Panc1 (cell line): ENCODE measurements at places on chromosomes 16 and 17.

- no peak for DNase-seq
Measured at GRCh38 chr17:12485361-12485906, 180.3 kb upstream of the MYOCD start.

GRCh38 chr16:81473558-81473957, 28.9 kb downstream of the CMIP start:
- no peak for DNase-seq

DNA sequence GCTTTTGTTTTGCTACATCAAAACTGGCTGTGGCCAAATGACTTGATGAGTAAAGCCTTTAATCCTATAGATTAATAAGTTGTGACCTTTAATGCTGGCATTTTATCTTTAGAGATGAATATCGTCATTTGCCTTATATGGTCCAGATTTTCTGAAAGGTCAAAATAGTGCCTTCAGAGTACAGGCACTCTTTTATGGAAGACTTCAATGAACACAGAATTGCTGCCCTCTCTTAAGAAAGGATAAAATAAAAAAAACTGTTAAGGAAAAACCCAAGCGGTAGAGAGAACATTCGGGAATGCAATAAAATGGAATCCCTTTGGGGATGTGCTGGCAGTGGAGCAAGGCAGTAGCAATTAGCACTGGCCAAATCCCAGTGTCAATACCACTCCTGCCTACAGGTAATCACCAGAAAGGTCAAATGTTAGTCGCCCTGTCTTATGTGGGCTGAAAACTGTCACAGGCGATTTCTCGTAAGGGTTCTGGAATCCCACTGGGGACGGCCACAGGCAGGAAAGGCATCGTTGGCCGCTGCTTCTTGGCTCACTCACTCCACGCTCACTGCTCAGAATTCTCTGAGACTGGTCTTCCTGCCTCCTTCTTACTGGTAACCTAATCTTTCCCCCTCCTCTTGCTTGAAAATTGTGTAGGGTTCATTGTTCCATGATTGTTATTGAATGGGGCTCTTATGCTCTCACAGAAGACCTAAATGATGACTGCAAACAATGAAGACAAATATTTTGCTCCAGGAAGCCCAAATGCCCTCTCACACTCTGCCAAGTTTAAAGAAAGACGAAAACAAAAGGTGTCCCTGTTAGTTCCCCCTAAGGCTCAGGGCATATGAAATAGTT, 45.4 kb upstream of the HSBP1 start:
- DNase-seq, result no peak

GRCh38 chr17:30137158-30137557, 20.5 kb downstream of the NSRP1 start:
- no peak for DNase-seq

DNA sequence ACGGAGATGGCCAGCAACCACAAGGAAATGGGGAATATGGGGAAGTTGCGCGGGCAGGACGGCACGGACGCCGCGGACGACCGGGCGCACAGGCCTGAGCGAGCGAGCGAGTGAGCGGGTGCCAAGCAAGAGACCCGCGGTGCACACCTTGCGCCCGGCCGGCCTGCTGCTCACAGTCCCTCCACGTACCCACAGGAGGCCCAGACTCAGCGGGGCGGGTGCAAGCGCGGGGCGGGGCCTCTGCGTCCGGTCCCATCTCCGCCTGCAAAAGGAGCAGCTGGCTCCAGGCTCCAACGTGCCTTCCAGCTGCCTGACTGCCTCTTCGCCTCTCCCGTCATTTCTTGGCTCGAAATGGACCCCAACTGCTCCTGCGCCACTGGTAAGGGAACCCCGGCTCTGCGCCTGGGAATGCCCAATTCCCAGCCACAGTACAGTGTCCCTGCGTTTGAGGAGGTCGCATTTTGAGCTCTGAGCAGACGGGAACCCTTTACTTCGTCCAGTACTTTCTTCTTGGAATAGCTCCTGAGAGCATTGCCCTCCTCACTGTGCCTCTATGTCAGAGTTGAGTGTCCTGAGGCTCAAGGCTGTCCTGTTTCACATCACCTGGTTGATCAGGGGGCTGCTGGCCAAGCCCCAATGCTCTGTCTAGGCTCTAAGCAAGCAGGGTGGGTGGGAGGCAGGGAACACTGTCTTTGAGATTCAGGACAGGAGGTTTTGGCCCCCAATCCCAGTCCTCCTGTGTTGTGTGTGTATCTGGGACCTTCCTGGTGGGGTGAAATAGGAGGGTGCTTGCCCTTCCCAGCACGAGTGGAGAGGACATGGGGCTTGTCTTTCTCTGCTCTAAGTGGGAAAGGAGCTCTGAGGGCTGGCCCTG, 8.1 kb upstream of the MT1E start:
- no peak for DNase-seq

GRCh38 chr16:16086653-16087446, 136.4 kb downstream of the ABCC6 start:
- no peak for DNase-seq

GRCh38 chr16:58449306-58449705, 50.6 kb upstream of the NDRG4 start:
- DNase-seq, result no peak

DNA sequence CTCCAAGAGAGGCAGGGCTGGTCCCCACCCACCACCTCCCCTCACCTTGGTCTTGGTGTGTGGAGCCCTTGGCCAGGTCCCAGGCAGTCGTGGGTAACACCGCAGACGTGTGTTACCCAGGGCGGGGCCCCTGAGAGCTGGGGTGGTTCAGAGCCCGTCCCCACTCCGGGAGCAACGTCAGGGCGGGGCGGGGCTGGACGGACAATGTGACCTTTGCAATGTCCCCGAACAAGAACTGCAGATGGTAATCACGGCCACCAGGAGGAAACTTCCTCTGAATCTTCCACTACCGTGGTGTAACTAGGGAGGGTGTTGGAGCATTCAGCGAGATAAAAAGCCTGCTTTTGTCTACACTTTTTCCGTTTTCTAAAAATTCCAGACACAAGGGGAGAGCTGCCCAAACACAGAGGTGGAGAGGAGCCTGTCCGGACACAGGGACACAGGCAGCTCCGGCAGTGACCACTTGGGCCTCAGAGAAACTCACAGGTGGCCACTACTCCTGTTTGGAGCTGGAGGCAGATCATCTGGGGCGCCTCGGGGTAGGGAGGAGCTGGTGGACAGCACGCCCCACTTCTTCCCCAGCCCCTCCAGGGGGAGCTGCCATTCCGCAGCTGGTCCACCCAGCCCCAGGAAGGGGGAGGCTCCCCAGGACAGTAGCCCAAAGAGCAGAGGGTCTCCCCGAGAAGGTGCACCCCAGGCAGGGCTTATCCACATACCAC, 14.2 kb upstream of the SLC38A10 start:
- DNase-seq, result no peak

GRCh38 chr16:50594308-50595260, 46.4 kb downstream of the NKD1 start:
- DNase-seq, result no peak

GRCh38 chr17:67260170-67260987, 15.4 kb upstream of the HELZ start:
- no peak for DNase-seq

DNA sequence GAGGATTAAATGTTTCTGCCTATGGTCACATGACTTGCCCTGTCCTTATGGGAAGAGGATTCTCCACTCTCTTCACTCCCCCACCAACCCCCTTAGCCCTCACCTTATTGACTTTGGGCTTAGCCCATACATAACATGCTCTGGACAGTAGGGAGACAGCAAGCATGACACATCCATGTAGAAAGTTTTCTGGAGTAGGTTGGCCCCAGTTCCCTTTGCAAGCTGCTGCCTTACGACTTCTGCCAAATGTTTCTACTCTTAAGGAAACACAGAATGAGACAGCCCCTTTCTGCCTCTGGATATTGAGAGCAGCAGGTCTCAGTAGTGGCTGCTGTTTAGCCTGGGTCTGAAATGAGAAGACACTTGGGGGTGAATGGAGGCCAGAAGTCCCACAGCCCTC, 282.2 kb downstream of the MAP2K6 start:
- no peak for DNase-seq

- no peak for DNase-seq
Measured at GRCh38 chr17:45366049-45366448, 49.2 kb upstream of the MAP3K14 start.

GRCh38 chr16:29943846-29944799, 17.8 kb upstream of the TMEM219 start:
- peak; percentile 98 for DNase-seq

- DNase-seq, result no peak
Measured at GRCh38 chr17:41052566-41052965, 2.5 kb downstream of the KRTAP2-2 start.

DNA sequence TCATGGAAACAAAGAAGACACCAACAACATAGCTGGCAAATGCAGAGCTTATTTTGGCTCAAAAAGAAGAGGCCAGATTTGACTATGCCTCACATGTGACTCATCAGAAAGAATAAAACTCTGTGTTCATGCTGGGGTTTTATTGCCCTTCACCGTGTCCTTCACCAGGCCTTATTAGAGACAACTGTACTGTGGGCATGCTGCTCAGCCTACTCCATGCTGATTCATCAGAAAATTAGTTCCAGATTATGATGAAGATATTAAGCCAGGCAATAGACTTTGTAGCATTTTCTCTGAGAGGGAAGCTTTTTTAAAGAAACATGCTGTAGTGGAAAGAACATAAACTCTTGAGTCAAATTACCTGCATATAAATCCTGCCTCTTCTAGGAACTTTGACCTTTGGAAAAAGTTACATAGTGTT, 89.8 kb downstream of the CYB561 start:
- peak; percentile 24 for DNase-seq

- DNase-seq, result no peak
Measured at GRCh38 chr16:76976756-76977155, 214.2 kb upstream of the MON1B start.

DNA sequence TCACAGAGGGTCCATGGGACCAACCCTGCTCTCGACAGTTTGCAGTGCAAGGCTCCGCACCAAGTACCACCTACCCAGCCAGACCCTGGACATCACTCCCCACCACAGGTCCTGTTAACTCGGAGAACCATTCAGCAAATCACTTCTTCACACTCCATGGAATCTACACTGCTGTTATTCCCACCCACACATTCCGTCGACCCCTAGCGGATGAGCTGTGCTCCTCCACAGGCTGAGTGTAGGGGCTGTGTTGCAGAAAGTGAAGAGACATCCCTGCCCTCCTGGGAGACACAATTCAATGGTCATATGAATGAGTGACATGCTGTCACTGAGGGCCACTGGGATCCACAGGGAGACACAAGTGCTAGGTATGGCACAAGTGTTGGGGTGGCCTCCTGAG, 27.5 kb downstream of the MPG start:
- DNase-seq, result no peak

DNA sequence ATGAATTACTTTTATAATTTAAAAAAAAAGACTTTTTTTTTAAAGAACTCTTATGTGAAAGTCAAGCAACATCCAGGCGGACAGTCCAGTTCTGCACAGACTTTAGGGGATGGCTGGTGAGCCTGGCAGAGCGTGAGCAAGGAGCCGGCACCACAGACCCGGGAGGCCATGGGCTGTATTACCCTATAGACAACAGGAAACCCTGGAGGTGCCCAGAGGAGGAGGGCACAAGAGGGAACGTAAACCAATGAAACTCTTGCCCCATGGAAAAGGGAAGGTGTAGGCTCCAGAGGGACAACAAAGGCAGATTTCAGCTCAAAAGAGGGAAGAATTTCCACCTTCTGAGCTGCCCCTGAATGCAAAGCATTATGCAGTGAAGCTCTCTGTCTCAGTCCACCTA, 25.5 kb upstream of the RPH3AL start:
- no peak for DNase-seq

DNA sequence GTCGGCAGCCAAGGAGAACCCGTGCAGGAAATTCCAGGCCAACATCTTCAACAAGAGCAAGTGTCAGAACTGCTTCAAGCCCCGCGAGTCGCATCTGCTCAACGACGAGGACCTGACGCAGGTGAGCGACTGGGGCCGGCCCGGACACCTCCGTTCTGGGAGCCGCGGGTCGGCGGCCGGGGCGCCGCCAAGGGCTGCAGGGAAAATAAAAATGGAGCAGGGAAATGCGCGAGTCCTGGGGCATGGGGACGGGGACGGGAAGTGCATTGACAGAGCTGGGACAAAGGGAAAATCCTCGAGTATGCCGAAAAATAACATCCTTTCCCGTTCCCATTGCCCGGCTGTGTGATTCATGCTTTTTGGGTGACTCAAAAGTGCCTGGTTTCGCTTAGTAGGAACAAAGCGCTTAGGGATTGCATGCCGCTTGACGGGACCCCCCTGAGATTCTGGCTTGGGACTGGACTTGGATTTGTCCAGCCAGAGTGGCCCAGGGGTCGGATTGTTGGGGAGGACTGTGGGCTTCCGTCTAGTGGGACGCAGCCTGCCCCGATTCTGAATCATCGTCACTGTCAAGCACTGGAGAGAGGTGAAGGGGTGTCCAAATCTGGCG, 699 bp downstream of the MPRIP start:
- DNase-seq, result no peak

- no peak for DNase-seq
Measured at GRCh38 chr16:3606441-3606840, 5.0 kb downstream of the SLX4 start.

- DNase-seq, result no peak
Measured at GRCh38 chr17:1039511-1040215, 42.7 kb downstream of the TIMM22 start.

DNA sequence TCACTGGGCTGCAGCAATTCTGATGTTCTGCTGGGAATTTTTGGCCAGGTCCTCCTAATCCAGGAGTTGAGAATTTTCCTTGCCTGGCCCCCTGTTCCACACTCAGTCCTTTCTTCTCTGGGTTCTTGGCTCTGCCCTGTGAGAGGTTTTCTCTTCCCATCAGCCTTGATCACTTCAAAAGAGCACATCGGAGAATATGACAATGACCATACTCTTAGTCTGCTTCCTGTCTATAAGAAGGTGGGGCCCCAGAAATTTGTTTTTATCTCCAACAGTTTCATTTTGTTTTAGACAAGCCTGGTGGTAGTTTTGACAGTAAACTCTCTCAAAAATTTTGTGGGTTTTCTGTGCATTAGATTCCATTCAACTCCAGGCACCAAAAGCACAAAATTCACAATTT, 70.7 kb downstream of the C17orf67 start:
- DNase-seq, result no peak

GRCh38 chr16:85138825-85139627, 26.8 kb upstream of the CIBAR2 start:
- DNase-seq, result no peak

DNA sequence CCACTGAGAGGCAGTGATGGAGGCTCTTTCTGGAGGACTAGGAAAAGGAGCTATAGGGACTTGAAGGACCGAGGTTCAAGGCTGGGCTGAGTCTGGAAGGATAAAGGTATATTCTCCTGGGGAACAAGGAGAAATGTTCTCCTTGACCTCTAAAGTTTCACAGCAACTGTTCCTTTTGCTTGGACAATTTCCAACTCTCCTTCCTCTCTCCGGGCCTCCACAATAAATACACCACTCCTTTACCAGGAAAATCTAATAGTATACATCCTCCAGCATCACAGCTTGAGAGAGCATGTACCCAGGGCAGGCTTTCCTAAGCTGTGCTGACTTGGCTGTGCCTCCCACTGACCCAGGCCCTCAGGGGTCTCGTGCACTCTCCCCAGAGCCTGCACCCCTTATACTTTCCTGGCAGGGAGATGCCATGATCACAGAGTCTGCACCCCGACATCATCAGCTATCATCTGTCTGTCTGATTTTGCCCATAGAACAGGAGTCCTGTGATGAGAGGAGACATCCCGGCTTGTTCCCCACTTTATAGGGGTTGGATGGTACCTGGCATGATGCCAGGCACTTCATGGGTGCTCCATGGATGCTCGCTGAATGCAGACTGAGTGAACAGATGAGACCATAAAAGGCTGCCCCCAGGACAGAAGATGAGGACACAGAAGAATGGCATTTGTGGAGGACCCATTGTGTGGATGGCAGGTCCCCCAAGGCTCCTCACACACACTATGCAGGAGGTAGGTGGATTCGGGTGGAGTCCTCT, 582.6 kb upstream of the CDH5 start:
- no peak for DNase-seq

GRCh38 chr16:79005096-79005495, 595.4 kb downstream of the MAF start:
- DNase-seq, result no peak
